KBM-7 (cell line): ENCODE measurements at places on chromosomes 2 and 18.

- no peak for DNase-seq
These were observed 80.9 kb downstream of the PTRHD1 start for GRCh38 chr2:24712296-24712695.

GRCh38 chr2:55408098-55408882 is 11.4 kb downstream of the CCDC88A start:
- no peak for DNase-seq

GRCh38 chr18:49494660-49495059 is 7.6 kb upstream of the C18orf32 start:
- no peak for DNase-seq

- DNase-seq, result no peak
These were observed 81.6 kb downstream of the KIAA2012 start for GRCh38 chr2:202154613-202155012.

GRCh38 chr2:72113847-72114692 is 33.6 kb downstream of the CYP26B1 start:
- no peak for DNase-seq

- no peak for DNase-seq
These were observed 18.8 kb downstream of the ANKRD29 start for GRCh38 chr18:23643815-23644490.

DNA sequence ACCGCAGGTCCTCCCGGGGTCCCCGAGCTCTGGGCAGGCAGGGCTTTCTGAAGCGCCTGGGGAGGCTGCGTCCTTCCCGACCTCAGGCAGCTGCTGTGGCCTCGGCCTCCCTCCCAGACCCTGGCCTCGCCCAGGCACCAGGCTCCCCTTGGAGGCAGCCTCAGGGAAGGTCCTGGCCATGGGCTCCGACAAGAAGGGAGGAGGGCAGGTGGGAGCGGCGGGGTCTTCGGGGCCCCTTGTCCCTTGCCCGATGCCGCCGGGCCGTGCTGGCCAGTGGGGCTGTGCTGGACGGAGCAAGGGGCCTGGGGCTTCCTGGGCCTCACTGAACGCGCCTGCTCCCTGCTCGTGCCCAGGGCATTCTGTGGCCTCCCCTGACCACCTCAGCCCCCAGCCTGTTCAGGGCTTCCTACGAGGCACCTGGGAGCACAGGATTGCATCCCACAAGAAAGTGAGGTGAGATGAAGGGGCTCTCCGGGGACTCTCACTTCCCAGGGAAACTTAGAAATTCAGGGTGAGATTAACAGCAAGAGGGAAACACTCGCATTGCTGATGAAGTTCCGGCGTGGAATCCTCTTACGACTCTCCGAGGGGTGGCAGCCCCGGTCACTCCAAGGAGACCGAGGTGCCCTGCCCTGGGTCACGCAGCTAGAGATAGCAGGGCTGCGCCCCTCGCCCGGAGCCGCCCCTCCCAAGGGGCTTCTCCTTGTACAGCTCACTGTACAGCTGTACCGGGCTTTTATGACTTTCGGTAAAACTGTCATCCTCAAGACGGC is 778 bp downstream of the MFSD2B start:
- no peak for DNase-seq

DNA sequence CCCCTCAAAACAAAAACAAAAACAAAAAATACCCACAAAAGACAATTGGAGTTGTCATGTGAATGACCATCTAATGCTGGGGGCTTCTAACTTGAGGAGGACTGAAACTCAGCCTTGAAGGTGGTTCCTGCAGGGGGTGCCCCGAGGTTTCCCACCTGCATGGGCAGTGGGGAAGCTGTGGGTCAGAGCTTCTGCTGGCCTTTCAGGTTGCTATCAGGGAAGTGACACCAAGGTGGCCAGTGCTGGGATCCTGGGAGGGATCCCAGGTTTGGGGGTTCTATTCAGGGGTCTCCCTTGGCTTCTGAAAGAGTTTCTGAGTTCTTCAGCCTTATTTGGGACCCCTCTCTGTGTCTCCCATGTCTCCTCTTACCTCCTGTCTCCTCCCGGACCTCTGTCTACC is 62.8 kb downstream of the LDLRAD4 start:
- no peak for DNase-seq

- no peak for DNase-seq
These were observed 135.3 kb downstream of the CTIF start for GRCh38 chr18:48673853-48674721.

DNA sequence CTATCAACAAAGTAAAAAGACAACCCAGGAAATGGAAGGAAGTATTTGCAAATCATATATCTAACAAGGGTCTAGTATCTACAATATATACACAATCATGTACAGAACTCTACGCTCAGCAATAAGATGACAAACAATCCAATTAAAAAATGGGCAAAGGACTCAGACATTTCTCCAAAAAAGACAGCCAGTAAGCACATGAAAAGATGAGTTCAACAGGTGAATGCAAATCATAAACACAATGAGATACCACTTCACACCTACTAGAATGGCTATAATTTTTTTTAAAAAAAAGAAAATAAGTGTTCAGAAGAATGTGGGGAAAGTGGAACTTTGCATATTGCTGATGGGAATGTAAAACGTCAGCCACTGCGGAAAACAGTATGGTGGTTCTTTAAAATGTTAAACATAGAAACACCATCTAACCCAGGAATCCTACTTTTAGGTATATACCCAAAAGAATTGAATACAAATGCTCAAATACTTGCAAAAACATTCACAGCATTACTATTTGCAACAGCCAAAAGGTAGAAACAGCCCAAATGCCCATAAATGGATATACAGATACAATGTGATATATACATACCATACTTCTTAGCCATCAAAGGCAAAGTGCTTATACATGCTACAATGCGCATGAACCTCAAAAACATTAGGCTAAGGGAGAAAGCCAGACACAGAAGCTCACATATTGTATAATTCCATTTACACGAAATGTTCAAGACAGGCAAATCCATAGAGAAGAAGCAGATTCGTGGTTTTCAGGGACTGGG is 121.2 kb downstream of the CABYR start:
- no peak for DNase-seq

- no peak for DNase-seq
These were observed 13.7 kb downstream of the ADRA2B start for GRCh38 chr2:96102596-96103186.

- DNase-seq, result no peak
These were observed 7.7 kb downstream of the CNTNAP5 start for GRCh38 chr2:124032799-124033198.

GRCh38 chr2:151918308-151918707 is 90.1 kb upstream of the ARL5A start:
- peak; percentile 65 for DNase-seq

DNA sequence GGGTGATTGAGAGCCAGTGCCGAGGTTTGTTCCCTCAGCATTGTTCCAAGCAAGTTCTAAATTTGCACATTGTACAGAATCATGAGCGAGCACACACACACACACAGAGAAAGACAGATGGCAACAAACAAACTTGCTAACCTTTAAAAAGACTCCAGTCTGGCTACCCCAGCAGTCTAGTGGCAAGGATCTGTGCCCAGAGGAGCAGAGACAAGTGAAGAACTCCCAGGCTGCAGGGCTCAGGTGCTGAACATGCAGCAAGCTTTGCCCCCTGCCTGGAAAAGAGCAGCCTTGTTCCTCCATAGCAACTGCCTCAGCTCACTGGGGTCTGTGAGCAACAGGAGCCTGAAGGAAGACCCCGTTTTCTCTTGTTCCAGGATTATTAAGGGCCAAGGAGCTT is 169.2 kb upstream of the CCDC68 start:
- DNase-seq, result no peak

- no peak for DNase-seq
These were observed 733 bp upstream of the CXCR2 start for GRCh38 chr2:218125095-218125494.

DNA sequence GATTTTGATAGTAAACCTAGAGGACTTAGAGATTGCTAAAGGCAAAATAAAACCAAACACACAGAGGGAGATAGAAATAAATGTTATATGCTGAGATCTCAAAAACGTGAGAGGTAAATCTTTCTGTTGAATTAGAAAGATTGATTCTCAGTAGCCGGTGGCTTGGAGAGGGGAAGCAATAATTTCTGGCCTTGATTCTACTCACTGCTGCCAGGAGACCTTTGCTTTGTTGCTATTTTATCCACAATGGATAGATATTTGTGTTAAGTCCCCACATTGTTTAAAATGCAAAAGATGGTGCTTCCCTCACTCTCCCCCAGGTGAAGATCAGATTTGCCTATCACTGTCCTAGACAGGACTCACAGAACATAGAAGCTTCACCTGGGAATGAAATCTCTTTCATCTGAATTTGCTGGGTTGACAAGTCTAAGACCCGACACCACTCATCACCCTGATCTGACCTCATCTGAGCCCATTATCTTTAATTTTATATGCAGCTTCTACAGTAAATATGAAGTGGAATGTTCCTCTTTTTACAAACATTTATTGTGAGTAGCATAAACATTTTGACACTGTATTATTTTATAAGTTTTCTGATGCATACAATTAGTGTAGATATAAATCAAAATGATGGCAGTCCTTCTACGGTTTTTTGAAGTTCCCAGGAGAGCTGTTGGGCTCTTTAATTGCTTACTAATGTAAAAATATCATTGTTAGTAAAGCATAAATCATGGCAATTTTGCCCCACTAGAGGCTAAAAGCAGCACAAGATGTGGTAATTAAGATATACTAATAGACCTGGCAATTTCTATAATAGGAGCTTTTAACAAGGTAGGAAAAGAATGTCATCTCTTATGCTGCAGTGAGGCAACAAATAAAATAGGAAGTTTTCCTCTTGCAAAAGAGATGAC is 149.7 kb downstream of the DCC start:
- DNase-seq, result no peak

GRCh38 chr2:105800953-105801635 is 56.4 kb downstream of the NCK2 start:
- peak; percentile 27 for DNase-seq

DNA sequence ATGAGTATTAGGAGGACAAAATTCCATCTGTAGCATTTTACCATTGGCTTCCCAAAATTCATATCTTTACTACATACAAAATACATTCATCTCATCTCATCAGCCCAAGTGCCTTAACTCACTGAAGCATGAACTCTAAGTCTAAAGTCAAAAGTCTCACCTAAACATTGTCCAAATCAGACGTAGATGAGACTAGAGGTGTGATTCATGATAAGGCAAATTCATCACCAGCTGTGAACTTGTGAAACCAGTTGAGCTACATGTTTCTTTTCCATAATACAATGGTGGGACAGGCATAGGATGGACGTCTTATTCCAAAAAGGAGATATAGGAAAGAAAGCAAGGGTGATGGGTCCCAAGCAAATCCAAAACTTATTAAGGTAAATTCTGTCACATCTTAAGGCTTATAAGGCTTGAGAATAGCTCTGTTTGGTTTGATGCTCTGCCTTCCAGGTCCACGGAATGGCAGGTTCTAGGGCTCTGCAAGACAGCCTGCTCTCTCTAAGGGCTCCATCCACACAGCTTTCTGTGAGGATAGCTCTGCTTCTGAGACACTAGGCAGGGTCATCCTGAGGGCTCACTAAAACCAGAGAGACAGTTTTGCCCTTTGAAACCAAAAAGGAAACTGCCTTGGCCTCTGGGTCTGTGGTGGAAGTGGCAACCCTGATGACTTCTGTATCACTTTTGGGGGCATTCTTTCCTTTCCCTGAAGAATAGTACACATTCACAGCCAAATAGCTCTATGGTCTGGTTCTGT is 9.6 kb downstream of the IFIH1 start:
- no peak for DNase-seq

- DNase-seq, result no peak
These were observed 252.5 kb downstream of the XIRP2 start for GRCh38 chr2:167140767-167141166.

DNA sequence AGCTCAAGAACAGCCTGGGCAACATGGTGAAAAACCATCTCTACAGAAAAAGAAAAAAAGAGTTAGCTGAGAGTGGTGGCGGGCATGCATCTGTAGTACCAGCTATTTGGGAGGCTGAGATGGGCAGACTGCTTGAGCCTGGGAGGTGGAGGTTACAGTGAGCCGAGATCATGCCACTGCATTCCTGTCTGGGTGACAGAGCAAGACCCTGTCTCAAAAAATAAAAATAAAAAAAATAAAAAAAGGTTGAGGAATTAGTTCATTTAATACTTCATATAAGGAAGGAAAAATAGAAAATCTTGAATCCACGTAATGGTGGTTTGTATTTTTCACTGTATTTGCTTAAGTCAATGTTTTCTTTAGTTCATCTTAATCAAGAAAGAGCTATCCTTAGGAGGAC is 241.7 kb downstream of the TGIF1 start:
- no peak for DNase-seq

GRCh38 chr2:6917071-6917760 is at the start of gene RNF144A:
Gene RNF144A, plus strand, starts transcription at chr2:6917412. Its CDS starts 79,515 bp downstream, at chr2:6996927.
- DNase-seq, result peak; percentile 65

DNA sequence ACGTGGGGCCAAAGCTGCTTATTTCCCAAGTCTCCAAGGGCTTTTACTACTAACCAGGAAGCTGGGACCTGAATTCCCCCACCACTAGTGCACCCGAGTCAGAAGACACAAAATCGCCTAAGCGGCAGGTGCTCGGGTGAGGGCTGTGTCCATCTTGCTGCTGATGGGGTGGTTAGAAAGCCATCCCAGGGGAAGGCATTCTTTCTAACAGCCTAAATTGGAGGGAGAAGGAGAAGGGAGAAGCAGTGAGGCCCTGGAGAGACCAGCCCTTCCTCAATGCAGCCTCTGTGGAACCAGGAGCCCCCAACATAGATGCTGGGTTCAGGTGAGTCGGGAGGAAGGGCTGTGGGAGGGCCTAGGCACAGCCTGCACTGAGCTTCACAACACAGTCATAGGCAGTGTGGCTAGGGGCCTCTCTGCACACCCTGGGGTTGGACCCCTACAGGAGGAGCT is 1.9 kb upstream of the PROM2 start:
- DNase-seq, result no peak

DNA sequence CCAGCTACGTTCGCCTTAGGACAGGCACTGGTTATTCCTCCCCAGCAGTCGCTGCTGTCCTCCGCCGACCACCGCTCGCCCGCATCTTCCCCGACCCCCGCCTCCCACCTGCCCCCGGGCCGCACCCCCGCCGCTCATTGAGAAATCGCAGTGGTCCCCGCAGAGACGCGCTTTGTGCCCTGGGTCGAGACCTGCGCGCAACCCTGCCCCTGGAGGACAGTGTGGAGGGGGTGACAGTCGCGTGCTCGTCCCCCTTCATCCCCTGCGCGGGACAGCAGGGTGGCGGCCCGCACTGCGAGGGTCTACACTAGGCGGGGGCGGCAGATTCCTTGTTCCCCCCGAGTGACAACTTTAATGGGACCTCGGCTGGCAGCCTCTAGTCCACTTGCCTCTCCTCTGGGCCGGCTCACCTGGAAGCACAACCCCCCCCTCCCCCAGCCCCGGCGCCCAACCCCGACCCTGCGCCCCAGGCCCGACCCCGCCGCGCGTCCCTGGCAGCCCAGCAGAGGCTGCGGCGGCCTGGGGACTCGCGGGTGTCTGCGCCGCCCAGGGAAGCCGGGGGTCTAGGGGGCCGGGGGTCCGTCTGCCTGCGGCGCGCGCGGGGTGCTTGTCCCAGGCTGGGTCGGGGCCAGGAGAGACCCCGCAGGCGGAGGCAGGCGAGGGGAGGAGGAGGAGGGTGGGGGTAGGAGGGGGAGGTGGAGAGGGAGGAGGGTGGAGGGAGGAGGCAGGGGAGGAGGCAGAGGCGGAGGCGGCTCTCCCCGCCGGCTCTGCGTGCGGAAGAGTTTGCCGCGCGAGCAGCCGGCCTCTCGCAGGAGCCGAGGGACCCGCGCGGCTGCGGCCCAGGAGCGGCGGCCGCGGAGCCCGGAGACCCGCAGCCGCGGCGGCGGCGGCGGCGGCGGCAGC is at the start of gene NPAS2:
TSS of gene NPAS2 (plus strand) at position 770 of the 903 bp plus-strand sequence. CDS start 84,616 bp downstream, outside the sequence.
- DNase-seq, result peak; percentile 15
